ENCODE measurements at places on chromosomes 6 and 20.

GRCh38 chr6:66897576-66897975, 1190.5 kb upstream of the EYS start:
- DNase-seq: peak; percentile 84

DNA sequence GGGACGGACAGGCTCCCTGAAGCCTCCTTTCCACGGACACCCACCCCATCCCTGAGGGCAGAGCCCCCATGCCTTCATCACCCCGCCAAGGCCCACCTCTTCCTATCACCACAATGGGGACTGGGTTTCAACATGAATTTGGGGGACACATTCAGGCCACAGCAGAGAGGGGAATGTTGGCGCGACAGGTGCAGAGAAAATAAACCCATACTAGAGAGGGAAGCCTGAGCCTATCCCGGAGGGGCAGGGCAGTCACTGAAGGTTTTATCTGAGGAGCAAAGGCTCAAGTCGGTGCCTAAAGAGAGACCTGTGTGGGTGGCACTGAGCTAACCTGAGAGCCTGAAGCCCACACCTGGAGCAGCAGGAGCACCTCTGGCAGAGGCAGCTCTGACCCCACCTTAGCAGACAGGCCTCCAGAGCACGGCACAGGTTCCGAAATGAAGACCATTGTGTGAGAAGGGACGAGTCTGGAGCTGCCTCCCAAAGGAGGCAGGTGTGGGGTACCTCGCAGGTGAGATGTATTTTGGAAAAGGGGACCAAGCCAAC, 180.6 kb upstream of the PDE10A start:
- DNase-seq: no peak

DNA sequence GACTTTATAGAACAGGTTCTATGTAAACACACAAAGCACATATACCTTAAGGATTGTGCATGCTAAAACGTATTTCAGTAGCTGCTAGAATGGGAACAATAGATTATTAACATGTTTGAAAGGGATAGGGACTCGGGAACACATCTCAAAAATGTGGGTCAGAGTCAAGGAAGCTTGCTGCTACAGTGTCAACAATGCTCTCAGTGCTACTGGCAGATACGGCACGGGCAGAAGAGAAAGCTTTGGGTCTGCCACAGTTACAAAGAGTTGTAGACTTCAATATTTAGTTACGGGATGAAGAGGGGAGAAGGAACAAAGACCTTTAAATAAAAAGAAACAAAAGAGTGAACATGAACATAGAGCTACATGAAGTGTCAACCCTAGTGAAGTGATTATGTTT, 170.5 kb downstream of the BACH2 start:
- DNase-seq: peak; percentile 37

GRCh38 chr20:2746636-2747265, 53.7 kb downstream of the CPXM1 start:
- no peak for DNase-seq

DNA sequence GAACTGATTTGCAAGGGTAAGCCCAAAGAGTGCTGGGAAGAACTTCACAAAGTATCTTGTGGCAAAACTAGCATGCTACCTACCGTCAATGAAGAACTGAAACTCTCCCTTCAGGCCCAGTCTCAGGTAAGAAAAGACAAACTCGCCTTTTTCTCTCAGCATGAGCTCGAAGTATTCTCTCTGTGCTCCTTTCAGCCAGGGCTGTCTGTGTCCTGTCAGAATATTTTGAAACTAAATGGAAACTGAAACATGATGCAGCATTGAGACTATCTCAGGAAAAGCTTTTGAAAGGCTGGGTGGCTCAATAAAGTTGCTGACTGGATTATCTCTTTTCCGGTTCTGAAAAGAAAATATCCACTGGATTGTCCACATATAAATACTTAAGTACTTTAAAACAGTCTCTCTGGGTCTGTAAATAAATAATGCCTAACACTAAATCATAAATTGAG, 696 bp downstream of the CALHM5 start:
- no peak for DNase-seq

DNA sequence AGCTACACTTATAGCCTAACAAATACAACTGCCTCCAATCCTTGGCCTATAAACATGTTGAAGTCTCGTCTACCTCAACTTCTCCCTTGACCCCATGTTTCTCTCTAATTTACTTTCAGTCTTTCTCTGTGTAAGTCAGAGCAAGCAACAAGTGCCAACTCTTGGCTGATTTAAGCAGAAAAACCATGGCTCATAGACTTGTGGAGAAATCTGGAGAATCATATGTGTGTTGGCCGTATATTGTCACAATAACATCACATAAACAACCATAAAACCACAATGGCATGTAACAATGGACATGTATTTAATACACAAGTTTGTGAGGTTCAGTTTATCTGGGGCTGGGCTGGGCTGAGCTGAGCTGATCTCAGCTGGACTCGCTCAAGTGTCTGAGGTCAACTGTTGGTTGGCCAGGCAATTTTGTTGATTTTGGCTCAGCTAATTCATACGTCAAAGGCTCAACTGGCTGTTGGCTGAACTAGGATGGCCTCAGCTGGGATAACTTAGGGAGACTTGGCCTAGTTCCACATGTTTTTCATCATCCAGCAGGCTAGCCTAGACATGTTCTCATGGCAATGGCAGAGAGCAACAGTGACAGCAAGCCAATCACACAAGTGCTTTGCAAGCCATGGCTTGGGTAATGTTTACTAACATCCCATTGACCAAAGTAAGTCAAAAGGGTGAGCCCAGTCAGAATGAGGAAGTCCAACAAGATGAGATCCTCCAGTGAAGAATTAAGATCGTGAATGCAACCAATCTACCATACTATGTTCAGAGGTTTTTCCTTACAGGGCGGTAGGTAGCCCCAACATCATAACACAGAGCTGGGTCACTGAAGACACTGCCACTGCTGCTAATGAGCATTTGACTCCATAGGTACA, 12.9 kb upstream of the TBC1D22B start:
- DNase-seq: peak; percentile 96

GRCh38 chr6:6812427-6812826, 223.9 kb downstream of the LY86 start:
- DNase-seq: no peak

- no peak for DNase-seq
Observed at GRCh38 chr6:75516757-75517156, 23.2 kb upstream of the FILIP1 start.
